Muscle of back (tissue), 13 donors: ENCODE measurements at places on chromosomes 2 and 18. TPM values are rescaled to one million over a fixed set of nuclear protein-coding genes. Genes with fewer than 3 reads are reported as not detected.

DNAJC5G gene
- polyA plus RNA-seq: 0.39 TPM

- DNase-seq: peak; percentile 77
Observed at GRCh38 chr2:223053484-223054192, 1.6 kb downstream of the KCNE4 start.

PLGLB1 gene
- 5.2 TPM for polyA plus RNA-seq

- DNase-seq: no peak
Observed at GRCh38 chr18:42268798-42269197, 313.8 kb downstream of the PIK3C3 start.

- no peak for DNase-seq
Observed at GRCh38 chr2:16430846-16431245, 234.8 kb downstream of the CYRIA start.

DNA sequence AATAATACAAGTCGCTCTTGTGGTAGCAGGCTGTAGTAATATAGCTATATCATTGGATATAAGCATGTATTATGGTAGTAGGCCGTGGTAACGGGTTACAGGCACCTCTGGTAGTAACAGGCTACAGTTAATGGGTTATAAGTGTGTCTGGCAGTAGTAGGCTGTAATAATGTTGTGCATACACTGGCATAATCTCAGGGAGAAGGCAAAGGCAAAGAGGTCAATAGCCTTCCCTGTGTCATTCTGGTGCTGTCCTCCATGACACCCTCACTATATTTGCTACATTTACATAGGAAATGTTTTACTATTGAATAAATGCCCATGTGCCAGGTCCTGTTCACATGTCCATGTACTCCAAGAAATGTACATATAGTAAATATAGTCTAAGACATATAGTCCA is 12.8 kb upstream of the TNP1 start:
- no peak for DNase-seq

DNA sequence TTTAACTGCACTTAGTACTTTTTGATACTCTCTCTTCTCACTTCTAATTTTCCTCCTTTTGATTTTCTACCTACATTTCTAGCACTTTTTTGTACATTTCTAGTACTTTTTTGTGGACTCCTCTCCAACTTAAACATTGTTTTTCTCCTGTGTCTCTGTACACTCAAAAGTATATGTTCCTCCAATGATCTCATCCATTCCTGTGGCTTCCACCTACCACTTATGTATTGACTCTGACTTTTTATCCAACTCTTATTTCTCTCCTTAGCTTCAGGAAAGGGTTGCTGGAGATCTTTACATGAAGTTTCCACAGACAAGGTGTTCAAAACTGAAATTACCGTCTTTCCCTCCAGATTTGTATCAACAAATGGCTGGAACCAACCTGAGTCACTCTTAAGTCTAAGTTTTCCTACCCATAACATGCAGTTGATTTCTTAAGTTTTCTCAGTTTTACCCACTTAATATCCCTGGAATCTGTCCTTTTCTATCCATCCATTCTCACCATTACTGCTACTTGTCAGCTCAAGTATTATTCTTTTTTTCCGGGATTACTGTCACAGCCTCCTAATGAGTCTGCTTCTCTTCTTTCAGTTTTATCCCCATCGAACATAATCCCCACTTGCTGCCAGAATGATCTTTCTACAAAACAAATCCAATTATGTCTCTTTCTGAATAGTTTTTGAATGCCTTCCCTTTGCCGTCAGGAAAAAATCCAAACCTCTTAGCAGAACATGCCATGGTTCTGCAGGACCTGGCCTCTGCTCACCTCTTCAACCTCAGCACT is 22.6 kb upstream of the PELI1 start:
- DNase-seq: no peak
